ENCODE measurements at places on chromosomes 2 and 18.

GRCh38 chr18:24009651-24010333 lies 4.8 kb upstream of the TTC39C start:
- no peak for DNase-seq

- no peak for DNase-seq
Observed at GRCh38 chr2:47631792-47632398, 151.1 kb upstream of the MSH6 start.

- DNase-seq, result no peak
Observed at GRCh38 chr2:70896765-70897202, 38.9 kb upstream of the ATP6V1B1 start.

DNA sequence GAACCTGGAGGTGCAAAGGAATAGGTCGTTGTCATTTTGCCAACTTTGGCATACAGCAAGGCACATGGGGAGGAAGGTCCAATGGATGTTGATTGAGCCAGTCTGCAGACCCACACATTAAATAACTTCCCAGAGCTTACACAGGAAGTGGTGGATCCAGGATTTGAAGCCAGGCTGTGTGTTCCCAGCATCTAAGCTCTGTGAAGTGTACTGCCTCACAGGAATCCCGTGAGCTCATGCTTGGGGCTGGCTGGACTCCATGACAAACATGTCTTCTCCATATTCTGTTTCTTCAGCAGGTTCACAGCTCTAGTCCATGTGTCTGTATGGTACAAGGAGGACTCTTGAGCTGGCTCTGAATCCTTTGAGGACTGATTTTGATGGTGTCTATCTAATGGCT lies 63.9 kb downstream of the KLHL29 start:
- DNase-seq, result no peak

DNA sequence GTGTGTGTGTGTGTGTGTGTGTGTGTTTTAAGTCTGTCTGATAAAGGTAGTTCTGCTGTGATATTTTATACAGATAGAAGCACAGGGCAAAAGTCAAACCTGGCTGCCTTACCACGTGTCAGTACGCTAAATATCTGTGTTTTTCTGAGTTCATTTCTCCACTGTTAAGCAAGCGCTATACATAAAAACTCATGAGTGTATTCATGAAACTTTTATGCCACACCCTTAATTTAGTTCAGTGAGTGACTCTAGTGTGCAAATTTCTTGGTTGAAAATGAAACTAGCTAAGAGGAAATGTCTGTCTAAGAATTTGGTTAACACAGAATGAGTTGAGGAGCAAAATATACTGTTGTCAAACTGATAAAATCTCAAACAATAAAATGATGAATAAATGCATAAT lies 11.2 kb downstream of the CASP10 start:
- DNase-seq, result no peak
